ENCODE measurements at places on chromosomes 11 and 22.

GRCh38 chr11:43830928-43831440, 49.6 kb upstream of the ALKBH3 start:
- DNase-seq, result peak; percentile 98

DNA sequence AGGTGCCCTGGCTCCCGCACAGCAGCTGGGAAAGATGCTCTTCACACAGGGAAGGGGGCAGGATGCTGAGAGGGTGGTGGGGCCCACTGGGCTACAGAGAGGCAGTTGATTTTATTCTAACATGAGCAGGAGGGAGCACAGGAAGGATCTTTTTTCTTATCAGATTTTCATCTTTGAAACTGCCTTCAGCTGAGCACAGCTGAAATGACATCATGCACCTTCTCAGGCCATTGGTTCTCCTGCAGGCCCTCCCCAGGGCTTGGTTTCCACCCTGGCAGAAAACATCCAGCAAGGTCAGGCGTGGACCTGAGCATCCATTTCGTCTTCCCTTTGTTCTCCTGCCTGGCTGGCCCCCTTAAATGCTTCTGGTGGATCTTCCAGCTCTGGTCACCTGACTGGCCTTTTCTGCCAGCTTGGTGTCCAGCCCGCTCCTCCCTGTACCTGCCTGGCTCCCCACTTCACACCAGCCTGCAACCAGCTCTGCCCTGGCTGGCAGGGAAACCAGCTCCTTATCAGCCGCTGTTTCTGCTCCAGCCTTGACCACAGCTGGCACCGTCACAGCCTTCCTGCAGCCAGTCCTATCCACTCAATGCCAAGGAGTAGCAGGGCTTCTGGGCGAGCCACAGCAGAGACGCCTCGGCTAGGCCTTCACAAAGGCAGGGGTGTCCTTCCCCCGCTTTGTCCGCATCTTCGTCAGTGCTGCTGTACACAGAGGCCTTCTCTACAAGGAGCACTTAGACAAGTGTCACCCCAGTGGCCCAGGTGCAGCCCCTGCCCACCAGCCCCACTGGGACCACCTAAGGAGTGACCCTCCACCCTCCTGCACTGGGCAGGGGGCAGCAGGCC, 36.5 kb downstream of the TOM1 start:
- no peak for DNase-seq

DNA sequence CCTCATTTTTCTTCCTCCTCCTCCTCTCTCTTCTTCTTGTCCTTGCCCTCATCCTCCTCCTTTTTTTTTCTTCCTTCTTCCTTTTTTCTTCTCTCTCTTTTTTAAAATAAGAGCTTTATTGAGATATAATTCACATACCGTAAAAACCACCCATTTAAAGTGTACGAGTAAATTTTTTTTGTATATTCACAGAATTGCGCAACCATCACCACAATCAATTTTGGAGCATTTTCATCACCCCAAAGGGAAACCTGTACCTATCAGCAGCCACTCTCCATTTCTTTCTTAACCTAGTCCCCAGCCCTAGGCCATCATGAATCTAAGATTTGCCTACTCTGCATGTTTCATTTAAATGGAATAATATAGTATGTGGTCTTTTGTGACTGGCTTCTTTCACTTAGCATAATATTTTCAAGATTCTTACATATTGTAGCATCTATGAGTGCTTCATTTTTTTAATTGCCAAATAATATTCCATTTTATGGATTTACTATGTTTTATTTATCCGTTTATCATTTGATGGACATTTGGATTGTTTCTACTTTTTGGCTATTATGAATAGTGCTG, 35.0 kb downstream of the CAT start:
- DNase-seq, result no peak

- no peak for DNase-seq
Observed at GRCh38 chr11:124884869-124885479, 12.7 kb downstream of the ROBO4 start.

GRCh38 chr22:23305321-23305910, 125.1 kb downstream of the BCR start:
- DNase-seq, result no peak

GRCh38 chr22:24567668-24568067, 11.9 kb downstream of the SNRPD3 start:
- DNase-seq, result no peak

- no peak for DNase-seq
Observed at GRCh38 chr11:68461575-68461917, 994 bp downstream of the PPP6R3 start.

GRCh38 chr11:80103142-80103859, 662.5 kb upstream of the TENM4 start:
- peak; percentile 93 for DNase-seq

GRCh38 chr11:1448882-1449281, 37.7 kb downstream of the MOB2 start:
- DNase-seq, result no peak

DNA sequence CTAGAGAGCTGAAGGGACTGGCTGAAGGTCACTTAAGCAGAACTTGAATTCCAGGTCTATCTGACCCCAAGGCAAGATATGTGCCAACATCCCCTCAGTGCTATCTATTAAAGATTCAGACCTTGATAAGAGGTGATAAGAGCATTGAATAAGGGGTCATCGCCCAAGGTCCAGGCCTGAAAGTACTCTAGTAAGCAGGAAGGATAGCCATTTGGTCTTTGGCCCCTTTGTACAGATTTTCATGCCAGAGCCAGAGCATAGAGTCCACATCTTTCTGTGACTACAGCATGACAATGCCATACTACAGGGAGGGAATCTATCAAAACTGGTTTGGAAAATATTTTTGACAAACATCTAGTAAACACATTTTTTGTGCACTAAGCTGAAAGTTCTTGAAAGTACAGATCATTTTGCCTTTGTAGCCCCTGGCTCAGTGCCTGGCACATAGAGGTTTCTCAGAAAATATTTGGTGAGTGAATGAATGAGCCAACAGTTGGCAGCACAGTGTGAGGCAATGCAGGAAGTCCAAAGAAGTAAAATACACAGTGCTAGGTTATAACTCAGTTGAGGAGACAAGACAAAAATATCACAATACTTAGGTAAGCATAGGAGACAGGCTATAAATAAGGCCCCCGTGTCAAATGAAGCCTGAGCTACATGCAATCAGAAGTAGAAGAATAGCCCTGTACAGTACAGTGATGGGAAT, 15.1 kb upstream of the RRAS2 start:
- peak; percentile 29 for DNase-seq

DNA sequence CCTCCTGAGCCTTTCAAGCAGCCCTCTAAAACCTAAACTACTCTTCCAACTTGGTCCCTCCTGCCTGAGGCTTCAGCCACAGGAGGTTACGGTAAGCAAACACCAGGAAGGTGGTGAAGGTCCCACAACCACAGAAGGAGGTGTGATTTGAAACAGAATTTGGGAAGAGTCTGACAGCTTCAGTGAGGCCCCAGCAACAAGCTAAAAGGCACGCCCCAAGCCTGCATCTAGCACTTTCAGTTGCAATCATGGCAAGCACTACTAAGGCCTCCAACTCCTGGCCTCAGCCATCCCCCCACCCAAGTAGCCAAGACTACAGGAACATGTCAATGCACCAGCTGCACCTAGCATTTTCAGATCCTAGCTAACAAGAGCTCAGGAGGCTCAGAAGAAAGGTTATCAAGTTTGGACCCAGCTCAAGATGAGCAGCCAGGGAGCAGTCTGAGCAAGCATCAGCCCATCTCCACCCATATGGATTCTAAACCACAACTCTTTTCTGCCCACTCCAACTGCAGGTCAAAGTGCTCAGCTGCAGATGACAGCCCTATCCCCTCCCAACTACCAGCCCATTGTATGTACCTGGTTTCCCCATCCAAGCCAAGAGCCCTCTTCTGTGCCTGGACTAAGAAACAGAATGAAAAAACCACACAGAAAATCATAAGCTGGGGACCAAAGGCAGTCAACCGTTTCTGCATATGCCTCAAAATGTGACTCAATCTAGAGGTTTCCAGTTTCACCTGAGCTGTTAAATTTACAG, 10.4 kb upstream of the AHNAK start:
- no peak for DNase-seq

- no peak for DNase-seq
Observed at GRCh38 chr11:40432358-40432757, 1027.1 kb downstream of the LRRC4C start.

DNA sequence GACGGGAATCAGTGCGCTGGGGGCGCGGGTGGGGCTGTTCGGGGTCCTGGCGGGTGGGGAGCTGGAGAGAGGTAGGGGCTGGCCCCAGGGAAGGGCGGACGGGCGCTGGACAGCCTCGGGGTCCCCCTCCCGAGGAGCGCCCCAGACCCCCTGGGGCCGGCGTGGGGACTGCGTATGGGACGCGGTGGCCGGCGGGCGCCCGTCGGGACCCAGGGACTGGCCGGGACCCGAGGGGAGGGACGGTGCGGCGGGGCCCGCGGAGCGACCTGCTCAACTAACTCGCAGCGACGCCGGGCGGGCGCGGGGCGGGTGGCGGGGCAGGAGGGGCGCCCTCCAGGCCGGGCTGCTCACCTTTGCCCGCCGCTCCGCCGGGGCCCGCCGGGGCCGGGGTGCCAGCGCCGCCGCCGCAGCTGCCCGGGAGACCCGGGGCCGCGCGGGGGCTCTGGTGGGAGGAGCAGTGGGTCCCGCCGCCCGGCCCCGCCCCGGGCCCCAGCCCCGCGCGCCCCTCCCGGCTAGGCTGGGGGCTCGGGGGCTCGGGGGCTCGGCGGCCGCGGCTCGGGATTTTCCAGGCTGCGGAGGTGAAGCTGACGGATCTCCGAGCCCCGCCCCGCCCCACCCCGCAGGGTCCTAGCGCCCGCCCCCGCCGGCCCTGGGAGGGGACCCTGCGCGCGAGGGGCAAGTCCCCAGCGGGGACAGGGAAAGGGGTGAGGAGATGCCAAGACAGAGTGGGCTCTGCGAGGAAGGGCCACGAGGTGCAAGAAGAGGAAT, 12.3 kb downstream of the STARD10 start:
- no peak for DNase-seq

GRCh38 chr11:31492320-31492913, 17.0 kb downstream of the IMMP1L start:
- no peak for DNase-seq

DNA sequence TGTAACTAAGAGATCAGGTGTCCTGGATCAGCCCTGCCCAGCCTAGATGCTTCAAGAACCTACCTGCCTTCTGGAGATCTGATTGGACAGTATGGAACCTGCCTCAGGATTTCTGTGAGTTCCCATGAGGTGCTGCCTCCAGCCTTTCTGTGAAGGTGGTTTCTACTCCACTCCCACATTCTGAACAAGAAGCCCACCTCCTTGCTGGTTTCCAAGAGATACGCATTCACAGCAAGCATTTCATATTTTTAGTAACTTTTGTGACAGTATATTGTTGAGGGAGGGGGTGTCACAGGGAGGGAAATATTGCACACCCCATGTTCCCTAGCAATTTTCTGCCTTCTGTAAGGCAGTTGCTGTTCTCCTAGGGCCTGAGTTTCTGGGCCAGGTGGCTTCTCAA, 204.4 kb downstream of the NAV2 start:
- no peak for DNase-seq

DNA sequence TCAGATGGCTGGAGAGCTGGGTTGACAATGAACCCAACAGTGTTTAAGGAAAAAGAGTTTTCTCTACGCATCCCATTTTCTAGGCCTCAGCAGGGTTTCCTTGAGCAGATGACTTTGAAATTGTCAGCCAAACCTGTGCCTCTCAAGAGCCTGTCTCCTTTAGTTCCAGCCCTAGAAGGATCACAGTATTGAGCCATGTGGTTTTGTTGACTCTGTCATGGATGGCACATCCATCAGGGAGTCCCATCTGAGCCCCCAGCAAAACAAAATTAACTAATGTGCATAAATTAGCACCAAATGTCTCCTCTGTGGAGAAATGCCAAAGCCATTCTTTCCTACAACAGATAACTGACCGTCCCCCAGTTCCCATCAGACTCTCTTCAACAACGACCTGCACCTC, 103.8 kb upstream of the BLID start:
- no peak for DNase-seq

DNA sequence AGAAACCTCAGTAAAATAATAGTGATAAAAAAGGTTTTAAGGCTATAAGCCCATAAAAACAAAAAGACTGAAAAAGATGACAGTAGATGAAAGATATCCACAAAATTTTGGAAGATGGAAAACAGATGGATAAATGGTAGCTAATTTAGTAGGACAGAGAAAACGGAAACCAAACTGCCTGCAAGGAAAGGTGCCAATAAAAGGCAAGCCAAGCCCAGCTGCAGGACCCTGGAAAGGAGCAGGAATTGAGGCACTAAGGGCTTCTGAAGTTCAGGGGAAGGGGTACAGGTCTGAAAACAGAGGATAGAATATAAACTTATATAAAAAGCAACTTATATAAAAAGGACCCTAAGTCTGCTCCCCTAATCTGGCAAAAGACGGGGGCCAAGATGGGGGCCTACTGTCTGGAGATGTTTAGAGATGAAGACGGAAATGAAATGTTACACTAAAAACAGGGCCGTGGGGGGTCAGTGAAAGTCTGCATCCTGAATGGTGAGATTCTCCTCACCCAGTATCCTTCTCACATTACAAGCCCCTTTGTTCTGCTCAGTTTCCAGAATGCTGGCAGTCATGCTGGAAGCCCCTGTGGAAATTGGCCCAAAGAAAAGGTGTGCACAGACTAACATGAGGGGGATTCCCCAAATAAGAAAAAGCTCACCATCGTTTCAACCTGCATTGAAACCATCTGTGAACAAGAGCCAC, 269.3 kb upstream of the PITPNB start:
- no peak for DNase-seq

DNA sequence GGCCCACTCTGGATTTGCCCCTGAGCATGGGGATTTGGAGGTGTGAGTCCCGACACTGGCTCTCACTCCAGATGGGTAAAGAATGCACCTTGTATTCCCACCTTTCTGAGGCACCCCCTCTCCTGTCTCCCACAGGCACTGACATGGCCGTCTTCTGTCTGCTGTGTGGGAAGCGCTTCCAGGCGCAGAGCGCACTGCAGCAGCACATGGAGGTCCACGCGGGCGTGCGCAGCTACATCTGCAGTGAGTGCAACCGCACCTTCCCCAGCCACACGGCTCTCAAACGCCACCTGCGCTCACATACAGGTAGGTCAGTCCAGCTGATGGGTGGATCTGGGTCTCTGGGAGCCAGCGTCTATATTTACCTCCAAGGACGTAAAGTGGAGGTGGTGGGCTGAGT, 54.2 kb upstream of the NNMT start:
- DNase-seq, result no peak

GRCh38 chr11:126137136-126137535, 74.3 kb downstream of the RPUSD4 start:
- no peak for DNase-seq

DNA sequence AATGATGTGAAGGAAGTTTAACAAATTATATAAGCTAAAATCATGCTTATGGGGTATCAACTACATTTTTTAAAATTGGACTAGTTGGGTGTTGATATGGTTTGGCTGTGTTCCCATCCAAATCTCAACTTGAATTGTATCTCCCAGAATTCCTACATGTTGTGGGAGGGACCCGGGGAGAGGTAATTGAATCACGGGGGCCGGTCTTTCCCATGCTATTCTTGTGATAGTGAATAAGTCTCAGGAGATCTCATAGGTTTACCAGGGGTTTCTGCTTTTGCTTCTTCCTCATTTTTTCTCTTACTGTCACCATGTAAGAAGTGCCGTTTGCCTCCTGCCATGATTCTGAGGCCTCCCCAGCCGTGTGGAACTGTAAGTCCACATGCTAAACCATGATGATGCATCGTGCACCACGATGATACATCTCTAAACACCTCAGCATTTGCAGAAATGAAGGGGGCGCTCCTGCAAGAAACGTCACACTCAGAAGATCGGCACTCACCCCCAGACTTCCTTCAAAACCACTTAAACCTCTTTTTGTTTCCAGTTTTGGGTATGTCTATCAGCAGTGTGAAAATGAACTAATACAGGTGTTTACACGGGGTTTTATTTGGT, 340.0 kb downstream of the SHANK2 start:
- peak; percentile 5 for DNase-seq

- no peak for DNase-seq
Observed at GRCh38 chr22:24751518-24751917, 23.0 kb downstream of the PIWIL3 start.
